ENCODE measurements at places on chromosomes 11 and 22.

DNA sequence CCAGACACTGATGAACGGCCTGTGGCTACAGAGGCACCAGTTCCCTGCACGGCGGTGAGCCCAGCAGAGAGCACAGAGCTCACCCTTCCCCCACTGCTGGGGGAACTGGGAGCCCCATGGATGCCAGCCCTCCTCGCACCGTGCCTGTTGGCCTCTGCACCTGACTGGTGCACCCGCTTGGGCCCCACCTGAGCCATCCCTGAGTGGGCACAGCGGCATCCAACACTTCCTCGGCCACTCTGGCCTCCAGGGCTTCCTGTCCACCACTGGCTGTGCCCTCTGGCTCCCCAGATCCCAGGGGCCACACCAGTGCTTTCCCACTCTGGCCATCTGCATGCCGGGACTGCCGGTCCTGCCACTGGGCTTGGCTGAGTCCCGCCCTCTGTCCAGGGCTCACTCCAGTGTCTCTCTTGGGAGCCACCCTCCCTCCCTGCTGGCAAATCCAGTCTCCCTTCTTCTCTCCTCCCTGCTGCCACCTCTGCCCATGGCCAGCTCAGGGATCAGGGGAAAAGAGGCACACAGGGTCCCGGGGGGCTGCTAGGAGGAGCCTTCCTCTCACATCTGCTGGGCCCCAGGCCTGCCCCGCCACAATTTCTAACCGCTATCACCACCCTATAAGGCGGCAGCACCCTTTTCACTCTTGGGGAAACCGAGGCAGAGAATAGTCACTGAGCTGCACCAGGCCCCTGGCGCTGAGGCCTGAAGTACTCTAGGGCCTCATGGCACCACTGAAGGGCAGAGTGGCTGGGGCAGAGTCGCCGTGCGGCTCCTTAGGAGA, 33.0 kb downstream of the GNB1L start:
- no peak for DNase-seq

DNA sequence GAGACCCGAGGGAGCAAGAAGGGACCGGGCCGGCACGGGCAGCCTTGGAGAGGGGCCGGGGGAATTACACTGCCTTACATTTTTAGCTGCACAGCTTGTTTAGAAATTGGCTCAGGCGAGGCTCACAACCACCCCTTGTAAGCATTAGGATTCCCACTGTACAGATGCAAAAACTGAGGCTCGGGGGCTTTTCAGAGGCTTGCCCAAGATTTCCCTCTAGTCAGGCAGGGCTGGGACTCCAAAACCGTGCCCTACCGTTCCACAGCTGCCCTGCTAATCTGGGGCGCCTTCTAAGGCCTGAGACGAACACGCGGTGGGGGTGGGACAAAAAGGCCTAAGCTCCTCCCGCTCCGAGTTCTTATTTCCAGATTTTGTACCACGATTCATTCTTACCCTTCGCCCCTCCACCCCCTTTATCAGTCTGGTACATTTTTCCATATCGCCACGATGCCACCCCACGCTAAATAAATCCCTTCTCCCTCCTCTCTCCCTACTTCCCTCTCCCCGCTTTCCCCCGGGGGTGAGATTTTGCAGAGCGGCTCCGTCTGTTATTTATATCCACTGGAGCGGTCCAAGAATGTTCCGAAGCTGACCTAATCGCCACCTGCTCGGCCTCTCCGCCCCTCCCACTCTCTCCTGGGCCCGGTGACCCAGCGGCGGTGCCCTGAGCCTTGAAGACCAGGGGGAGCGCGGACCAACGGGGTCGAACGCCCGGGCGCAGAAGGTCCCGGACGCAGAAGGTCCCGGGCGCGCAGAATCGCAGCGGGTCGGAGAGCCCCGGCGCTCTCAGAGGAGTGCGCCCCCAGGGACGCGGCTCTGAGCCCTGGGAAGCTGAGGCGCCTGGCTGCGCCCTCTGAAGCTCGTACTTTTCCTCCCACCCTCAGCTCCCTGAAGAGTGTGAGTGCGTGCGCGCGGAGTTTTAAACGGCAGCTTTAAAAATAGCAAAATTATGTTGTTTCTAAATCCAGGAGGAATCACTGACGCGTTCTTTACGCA, 764 bp upstream of the PACSIN3 start:
- DNase-seq = peak; percentile 49

DNA sequence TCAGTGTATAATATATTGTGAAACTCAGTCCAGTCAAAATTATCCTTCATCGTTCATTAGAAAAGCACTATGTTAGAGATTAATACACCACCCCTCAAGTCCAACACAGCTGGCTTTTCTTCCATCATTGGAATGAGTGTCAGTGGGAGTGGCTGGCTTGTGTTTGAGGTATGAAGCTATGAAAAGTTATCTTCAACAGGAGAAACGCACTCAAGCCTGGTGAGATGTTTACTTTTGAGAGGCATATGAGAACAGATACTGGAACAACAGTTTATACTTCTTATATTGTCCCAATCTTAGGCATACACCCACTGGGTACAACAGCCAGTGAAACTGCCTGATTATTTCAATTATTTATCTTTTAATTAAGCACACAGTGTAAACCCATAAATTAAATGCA, 34.3 kb downstream of the PLEKHB1 start:
- no peak for DNase-seq

DNA sequence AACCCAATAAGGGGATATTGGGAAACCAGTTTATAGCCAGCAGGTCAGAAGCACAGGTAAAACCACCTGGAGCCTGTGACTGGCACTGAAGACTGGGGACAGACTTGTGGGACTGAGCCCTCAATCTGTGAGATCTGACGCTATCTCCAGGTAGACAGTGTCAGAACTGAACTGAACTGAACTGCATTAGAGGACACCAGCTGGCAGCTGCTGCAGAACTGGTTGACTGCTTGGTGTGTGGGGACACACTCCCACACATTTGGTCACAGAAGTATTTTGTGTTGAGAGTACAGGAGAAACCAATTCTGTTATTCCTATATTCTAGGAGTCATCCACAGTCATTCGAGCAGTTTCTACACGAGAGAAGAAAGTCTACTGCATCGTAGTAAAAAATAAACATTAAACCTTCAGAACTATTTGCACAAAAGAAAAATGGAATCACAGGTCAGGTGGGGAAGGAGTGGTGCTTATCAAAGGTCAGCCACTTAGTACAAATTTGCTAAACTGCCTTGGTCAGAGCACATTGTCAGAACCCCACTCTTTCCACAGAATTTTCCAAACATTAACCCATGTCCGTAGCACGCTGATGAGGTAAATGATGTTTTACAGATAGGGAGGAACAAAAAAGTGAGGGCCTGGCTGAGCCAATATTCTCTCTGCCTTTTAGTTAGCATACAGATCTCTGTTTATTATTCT, 77.2 kb downstream of the SIK3 start:
- no peak for DNase-seq

- DNase-seq = no peak
Observed at GRCh38 chr11:60761436-60762190, 4.9 kb downstream of the MS4A15 start.

DNA sequence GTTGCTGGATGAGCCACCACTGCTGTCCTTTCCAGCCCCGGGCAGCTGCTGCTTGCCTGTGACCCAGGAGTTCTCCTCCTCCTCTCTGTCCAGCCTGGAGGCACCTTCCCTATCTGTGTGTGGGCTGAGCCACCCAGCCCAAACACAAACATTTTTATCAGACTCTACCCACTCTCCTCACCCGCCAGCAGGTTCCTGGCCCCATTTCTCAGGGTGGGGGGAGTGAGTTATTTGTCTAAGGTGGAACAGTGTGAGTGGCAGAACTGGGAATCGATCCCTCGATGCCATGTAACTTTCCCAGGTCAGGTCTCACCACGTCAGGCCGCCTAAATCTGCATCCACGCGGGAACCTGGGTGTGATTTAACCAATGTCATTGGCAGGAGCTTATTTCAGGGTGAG, 20.8 kb upstream of the SMIM38 start:
- DNase-seq = no peak

DNA sequence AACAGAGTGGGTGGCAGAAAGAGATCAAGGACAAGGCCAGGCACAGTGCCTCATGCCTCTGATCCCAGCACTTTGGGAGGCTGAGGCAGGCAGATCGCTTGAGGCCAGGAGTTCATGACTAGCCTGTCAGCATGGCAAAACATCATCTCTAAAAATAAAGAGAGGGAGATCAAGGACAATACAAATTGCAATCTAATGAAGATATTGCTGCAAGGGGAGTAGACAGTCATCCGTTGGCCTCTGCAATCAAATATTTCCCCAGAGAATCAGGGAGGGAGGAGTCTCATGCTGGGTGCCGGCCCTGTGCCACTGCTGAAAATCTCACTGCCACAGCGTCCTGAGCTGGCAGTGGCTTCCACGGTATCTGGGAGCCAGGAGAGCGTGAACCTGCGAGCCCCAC, 19.4 kb upstream of the IL17RA start:
- DNase-seq = no peak

DNA sequence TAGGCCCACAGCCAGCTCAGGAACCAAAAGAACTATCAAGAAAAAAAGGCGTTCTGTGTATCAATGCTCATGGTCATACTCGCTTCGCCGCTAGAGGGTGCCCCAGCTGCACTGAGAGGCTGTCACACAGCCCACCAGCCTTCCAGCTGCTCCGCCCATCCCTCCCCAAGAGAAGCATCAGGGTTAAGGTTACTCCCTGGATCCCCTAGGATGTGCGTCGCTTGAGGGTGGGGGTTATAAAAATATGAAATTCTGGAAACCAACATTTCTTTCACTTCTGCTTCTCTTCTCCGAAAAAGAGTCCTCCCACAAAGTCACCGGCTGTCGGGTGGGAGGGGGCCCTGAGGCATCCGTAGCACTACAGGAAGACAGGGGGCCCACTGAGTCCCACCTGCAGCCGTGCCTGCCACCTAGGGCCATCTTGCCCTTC, 1.7 kb downstream of the CBX6 start:
- DNase-seq = peak; percentile 89

DNA sequence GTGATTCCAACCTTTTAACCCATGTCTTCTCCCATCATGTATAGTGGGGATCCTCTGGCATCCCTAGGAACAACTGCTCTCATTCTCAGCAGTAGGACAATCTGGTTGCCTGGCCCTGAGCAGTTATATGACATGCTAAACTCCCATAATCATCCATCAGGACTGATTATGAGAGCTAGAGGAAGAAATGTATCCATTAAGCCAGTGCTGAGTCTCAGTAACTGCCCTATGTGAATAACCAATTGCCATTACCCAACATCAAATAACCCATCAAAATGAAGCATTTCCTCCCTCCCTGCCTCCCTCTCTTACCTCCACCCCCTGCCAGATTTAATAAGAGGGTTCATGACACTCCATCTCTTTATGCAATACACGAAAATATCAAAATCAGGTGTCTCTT, 277.6 kb downstream of the NXPE2 start:
- no peak for DNase-seq

GRCh38 chr11:75802021-75802912, 12.7 kb upstream of the UVRAG start:
- DNase-seq = no peak

GRCh38 chr11:125271483-125272091, 107.0 kb downstream of the PKNOX2 start:
- no peak for DNase-seq

- peak; percentile 21 for DNase-seq
Observed at GRCh38 chr11:13339195-13340153, 61.9 kb downstream of the BMAL1 start.

GRCh38 chr11:34464591-34465051, 25.9 kb downstream of the CAT start:
- DNase-seq = no peak

- no peak for DNase-seq
Observed at GRCh38 chr11:16981651-16982194, 32.5 kb downstream of the PLEKHA7 start.

DNA sequence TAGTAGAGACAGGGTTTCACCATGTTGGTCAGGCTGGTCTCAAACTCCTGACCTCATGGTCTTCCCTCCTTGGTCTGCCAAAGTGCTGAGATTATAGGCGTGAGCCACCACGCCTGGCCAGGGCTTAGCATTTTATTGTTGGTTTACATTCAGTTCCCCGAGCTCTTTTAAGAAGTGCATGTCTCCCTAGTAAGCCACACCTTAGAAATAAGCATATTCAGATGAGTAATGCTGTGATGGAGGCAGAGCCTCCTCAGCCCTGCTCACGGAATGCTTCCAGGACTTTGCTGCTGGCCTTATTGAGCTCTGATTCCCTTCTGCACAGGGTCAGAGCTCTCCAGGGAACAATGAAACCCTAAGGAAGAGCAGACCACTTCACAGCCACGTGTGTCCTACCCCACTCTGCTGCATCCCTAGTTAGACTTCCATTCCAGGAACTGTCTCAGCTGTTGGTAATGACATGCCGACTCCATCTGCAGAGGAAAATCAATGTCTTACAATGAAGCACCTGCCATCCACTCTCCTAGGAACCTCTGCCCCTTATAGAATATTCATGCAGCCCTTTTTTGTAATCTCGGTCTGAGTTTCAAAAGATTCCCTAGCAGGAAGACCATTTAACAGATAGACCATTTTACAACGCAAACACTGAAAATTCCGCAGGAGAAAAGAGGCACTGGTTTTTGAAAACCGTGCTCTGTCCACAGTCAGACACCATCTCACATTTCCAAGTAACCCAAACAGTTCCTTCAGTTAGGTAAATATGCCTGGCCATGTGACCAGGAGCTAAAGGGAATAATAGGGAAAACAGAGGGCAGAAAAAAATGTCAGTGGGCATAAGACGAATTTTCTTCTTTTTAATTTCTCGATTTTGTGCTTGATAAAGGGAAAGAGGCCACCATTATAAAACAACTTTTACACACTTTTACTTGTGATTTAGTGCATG, 1.7 kb upstream of the JAM3 start:
- DNase-seq = no peak

DNA sequence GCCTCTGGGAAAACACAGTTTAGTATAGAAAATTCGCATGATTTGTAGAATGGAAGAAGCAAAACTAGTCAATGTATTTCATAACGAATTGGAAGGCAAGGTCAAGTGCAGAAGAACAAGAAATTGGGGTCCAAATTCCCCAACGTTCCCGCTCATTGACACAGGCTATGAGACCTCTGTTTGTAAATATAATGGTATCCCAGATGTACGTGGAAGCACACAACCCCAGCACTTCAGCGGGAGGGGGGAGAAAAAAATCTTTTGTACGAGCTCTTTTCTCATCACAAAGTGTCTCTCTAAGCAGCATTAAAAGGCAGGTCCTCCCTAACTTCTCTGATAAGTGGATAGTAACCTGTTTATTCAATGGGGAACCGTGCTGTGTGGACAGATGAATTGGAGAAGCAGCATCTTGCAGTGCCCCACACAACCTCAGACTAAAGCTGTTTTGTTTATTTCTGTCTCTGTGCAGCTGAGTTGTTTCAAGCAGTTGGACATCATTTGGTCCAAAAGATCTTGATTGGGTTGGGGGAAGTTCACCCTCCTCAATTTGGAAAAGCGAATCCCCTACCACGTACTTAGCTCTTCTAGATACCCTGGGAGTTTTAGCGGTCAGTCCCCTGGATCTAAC, 1.1 kb upstream of the GAB2 start:
- no peak for DNase-seq

- DNase-seq = no peak
Observed at GRCh38 chr22:24376586-24376985, 50.8 kb upstream of the ADORA2A start.

- no peak for DNase-seq
Observed at GRCh38 chr11:4436411-4436810, 12.7 kb upstream of the OR52K2 start.
